T-helper 2 cell (primary cell): ENCODE measurements at places on chromosomes 4 and X.

GRCh38 chr4:5463936-5464650 is 244.3 kb downstream of the EVC2 start:
- DNase-seq: no peak

DNA sequence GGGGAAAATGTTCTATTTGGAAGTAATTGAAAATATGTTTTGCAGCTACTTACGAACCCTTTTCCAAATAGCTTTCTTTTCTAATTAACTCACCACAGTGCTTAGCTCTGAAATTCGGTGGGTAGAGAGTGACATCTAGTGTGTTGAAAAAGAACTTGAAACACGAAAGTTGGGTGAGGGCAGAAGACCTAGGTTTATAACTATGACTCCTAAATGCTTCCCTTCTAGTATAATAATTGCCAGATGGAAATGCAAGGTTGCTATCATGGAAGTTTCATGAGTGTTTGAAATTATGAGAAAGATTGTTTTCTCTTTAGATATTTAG is 77.3 kb upstream of the NOCT start:
- no peak for DNase-seq

DNA sequence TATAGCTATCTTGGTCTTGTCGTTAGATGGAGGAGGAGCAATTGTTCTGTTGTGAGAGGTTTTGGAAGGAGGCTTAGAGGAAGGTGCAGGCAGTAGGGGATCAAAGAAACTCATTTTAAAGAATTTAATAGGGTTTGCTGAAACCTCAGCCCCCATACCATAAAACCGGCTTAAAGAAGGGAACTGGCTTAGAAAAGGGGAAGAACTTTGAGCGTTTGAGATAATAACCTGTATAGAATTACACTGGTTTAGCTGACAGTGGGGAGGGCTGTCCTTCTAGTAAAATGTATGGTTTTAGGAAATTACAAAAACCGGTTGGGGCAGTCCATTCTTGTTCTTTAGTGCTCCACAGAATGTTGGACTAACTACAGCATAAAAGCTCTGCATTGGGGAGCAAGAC is 128.1 kb downstream of the KDM6A start:
- DNase-seq: no peak

GRCh38 chr4:54165011-54165410 is 64.1 kb upstream of the PDGFRA start:
- DNase-seq: no peak

DNA sequence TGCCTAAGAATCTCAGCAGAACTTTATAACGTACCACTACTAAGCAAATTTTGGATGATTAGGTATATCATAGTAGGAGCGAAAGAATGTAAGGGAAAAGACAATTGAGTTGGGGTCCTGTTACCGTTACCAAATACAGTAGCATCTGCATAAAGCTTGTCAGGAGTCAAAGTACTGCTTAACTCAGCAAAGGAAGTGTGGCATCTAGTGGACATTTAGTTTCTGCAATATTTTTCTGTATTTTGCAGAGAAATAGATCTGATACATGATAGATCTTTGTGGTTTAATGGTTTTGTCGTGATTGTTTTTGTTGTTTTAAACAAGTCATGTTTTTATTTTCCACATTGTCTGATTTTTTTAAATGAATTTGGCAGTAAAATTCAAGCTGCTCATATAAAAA is 81.0 kb upstream of the SMARCAD1 start:
- DNase-seq: no peak

DNA sequence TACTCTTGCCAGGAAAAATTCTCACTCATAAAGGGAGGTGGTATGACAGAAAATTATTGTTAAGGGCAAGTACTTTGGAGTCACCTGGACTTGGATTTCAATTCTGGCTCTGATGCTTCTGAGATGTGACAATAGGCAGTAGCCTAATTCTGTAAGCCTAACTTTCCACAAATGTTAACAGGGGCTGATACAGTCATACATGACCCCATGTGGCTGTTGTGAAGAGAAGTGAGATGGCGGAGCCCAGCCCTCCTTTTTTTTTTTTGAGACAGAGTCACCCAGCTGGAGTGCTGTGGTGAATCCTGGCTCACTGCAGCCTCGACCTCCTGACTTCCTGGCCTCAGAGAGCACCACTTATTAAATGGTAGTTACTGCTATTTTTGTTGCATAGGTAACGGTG is 54.4 kb upstream of the IRF2 start:
- DNase-seq: no peak

- DNase-seq: no peak
Measured at GRCh38 chrX:23612846-23613245, 54.4 kb upstream of the PRDX4 start.

GRCh38 chr4:121236353-121237068 is 72.4 kb upstream of the TNIP3 start:
- no peak for DNase-seq
